ENCODE measurements at places on chromosomes 16 and 17.

DNA sequence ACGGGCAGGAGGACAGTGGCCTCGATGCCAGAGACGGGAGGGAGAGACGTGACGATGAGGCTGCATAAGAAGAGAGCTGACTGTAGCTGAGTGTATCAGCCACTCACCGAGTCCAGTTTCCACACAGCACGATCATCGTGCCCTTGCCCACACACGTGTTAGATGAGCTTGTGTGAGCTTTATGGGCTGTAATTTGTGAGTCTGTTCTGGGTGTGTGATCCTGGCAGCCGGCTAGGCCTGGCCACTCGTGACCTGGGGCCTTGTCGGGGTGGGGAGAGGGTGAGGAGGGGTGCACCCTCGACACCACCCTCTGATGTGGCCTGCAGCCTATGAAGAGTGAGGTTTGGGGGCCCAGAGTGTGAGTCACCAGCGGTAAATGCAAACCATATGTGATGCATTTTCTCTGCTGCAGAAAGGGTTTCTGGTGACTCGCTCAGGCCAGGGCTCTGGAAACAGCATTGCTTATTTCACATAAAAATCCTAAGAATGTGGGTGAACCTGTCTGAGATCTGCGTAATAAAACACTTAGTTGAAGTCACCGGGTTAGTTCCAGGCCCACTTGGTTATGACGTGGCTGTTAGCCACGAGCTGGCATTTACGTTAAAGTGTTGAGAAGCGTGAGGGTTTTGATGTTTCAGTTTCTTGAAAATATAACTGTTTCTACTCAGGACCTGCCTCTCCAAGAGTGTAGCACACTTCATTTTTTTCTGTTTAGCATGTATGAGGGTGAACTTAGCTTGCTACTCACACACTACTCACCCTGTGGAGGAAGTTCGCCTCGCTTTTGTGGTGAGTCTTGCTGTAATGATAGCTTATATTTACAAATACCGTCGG, 4.2 kb downstream of the METRNL start:
- DNase-seq, result no peak

DNA sequence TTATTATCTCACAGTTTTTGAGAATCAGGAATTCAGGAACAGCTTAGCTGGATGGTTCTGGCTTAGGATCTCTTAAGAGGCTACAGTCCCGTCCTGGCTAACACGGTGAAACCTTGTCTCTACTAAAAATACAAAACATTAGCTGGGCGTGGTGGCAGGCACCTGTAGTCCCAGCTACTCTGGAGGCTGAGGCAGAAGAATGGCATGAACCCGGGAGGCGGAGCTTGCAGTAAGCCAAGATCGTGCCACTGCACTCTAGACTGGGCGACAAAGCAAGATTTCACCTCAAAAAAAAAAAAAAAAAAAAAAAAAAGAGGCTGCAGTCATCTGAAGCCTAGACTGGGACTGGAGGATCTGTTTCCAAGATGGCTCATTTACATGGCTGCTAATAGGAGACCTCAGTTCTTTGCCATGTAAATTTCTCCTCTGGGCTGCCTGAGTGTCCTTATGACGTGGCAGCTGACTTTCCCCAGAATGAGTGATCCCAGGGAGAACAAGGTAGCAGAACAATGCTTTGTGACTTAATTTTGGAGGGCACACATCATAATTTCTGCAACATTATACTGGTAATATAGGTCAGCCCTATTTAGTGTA, 95.8 kb upstream of the CORO6 start:
- DNase-seq, result no peak

DNA sequence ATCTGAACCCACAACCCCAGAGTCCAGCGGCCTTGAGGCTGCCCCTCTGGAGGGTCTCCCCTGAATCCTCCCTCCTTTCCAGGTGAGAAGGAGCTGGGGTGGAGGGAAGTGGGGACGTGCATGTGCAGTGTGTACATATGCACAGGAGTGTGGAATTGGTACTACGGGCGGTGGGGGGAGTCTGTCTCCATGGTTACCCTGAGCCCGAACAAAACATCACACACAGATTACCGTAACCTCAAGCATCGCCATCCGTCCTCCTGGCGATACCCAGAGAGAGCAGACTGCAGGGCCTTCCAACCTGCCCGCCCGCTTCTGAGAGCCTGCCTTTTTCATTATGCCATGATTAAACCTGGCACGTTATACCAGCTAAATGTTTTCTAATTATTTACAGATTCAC, 25.1 kb downstream of the GSG1L start:
- no peak for DNase-seq

GRCh38 chr16:84007965-84008364, 34.6 kb downstream of the SLC38A8 start:
- no peak for DNase-seq

- DNase-seq, result no peak
These were observed 50.5 kb downstream of the GPR139 start for GRCh38 chr16:20023190-20023589.

- no peak for DNase-seq
These were observed 11.4 kb downstream of the HSF5 start for GRCh38 chr17:58476812-58477211.

- DNase-seq, result no peak
These were observed 1.4 kb downstream of the THUMPD1 start for GRCh38 chr16:20740007-20740883.

DNA sequence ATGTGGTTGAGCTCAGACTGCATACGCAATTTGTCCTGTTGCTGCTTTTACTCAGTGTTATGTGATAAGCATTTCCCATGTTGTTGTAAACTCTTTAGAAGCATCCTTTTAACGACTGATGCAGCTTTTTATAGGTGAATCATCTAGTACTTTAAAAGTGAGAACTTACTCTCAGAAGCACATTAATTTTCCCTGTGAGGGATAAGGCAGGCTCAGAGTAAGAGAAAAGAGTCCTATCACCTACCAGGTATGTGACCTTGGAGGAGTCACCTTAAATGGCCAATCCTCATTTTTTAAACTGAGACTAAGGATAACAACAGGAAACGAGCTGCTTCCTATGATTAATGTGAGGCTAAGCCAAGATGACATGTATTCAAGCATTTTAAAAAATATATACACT, 34.4 kb upstream of the GAN start:
- DNase-seq, result no peak

- DNase-seq, result no peak
These were observed 3.1 kb upstream of the SNX11 start for GRCh38 chr17:48104440-48104839.

GRCh38 chr17:18033442-18034099, 5.4 kb downstream of the ATPAF2 start:
- DNase-seq, result peak; percentile 12

GRCh38 chr16:6335072-6335471, 997.6 kb upstream of the RBFOX1 start:
- no peak for DNase-seq

- DNase-seq, result no peak
These were observed 1.2 kb downstream of the ARHGAP17 start for GRCh38 chr16:25013751-25014499.

DNA sequence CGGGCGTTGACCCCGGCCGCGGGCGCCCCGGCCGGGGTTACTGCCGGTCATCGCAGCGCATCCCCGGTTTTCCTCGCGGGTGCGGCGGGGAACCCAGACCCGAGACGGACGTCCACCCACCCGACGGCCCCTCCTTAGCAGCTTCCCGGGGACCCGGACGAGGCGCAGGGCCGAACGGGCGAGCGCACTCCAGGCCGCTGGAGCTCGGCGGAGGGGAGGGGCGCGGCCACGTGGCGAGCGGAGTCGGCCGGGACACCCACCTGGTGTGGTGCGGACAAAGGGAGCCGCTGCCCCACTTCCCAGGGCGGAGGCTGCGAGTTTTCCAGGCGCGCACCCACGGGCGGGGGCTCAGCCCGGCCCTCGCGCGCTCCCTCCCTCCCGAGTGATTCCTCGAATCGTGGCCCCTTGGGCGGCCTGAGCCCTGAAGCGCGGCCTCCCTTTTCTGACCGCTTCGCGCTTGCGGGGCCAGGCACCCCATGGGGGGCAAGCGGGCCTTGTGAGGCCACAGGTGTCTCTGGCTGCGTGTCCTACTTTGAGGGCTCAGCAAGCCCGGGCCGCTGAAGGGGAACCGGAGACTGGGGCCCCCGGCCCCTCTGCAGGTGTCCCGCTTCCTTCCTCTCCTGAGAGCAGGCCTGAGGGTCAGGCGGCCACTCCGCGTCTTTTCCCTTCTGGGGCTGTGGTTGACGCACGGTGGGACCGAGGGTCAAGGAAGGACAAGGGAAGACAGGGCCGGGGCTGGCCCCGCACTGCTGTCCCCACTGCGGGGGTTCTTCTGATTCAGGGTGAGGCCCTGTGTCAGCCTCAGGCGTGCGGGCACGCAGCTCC, 1.1 kb upstream of the FASN start:
- no peak for DNase-seq

GRCh38 chr17:70608193-70608592, 438.9 kb downstream of the KCNJ2 start:
- no peak for DNase-seq

DNA sequence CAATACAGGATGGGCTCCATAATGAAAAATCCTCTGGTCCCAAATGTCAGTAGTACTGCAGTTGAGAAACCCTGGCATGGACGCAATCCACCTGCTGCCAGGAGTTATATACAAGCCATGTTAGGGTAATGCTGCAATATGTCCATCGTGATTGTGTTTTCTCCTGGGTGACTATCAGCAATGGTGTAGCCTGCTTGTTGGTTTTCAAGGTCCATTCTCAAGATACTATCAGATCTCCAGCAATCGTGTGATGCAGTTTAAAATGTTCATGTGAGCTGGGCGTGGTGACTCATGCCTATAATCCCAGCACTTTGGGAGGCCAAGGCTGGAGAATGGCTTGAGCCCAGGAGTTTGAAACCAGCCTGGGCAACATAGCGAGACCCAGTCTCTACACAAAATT, 24.0 kb downstream of the ABCC1 start:
- DNase-seq, result no peak

DNA sequence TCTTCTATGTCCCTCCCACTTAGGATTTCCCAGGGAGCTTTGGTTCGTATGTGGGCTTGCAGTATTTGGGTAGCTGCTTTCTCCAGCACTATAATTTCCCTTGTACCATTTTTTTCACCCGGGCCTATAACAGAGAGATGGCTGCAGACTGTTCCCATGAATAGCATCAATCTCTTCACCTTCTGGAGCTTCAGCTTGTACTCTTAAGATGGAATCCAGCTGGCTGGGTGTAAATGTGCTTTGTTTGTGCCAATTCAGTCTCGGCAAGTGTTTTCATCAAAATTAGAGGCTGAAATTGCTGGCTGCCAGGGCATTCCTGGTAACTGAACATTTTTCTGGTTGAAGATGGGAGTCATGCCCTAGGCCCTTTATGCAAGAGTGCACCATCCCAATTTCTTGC, 12.2 kb upstream of the CPD start:
- no peak for DNase-seq

- no peak for DNase-seq
These were observed 94.3 kb downstream of the MAP2K6 start for GRCh38 chr17:69508814-69509213.

DNA sequence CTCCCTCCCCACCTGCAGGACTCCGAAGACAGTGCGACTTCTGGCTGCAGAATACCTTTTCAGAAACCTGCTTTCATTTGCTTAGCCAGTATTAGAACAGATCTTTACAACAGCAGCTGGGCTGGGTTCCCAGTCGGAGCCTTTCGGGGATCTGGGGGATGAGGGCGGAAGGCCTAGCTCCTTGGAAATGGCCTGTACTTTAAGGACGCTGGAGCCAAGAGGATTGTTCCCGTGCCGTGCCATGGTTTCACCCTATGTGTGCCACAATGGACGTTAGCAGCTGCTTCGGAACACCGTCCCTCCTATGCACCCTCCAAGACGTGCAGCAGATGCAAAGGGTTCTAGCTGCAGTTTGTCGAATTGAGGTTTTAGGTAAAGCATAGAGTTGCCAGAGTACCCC, 16.2 kb downstream of the KCTD2 start:
- DNase-seq, result no peak

GRCh38 chr17:48546924-48547807, 2.3 kb upstream of the HOXB2 start:
- DNase-seq, result no peak

DNA sequence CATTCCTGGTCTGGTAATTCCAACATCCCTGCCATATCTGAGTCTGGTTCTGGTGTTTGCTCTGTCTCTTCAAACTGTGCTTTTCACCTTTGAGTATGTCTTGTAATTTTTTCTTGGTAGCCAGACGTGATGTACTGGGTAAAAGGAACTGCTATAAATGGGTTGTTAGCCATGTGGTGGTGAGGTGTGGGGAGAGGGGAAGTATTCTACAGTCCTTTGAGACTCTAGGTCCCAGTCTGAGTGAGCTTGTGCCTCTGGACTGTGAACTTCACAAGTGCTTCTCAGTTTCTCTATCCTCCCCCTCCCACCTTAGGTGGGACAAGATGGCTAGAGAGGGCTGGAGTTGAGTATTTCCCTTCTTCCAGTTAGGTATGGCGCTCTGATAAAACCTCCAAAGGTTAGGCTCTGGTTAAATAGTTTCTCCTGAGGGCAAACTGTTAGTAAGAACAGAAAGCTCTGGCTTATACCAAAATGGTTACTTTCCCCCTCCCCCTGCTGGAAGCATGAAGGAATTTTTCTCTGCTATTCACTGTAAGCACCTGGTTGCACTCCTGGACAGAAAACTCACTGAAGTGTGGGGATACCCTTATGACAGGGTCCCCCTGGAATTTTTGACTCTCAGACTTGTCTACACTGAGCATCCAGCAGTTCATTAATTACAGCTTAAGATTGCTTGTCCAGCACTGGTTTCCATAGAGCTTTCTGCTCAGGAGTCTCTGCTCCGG, 87.8 kb downstream of the MARCHF10 start:
- DNase-seq, result no peak

DNA sequence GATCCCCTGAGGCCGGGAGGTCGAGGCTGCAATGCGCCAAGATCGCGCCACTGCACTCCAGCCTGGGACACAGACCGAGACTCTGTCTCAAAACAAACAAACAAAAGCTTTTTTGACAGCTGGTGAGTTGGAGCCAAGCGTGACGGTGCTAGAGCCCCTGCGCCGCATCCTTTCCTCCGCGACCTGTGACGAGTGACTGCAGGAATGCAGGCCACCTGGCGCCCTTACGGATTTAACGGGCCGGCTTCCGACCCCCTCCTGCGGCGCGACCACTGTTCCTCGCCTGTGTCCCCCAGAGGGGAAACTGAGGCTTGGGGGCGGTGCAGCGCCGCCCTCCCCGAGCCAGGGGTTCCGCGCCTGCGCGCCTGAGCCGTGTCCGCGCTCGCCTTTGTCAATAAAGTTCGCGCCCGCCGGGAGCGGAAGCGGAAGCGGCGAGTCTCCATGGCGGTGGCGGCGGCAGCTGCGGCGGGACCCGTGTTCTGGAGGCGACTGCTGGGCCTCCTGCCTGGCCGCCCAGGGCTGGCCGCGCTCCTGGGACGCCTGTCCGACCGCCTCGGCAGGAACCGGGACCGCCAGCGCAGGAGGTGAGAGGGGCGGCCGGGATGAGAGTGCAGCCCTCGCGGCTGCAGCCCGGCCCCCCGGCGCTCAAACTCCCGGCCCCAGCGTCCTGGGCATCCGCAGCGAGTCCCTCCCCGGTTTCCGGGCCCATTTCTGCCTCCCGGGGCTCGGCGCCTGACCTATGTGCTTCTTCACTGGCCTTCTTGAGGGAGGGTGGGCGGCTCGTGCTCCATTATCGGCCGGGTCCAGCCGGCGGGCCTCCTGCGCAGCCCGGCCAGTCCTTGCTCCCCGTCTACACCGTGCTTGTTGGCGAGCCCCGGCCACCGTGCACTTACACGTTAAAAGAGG, at the start of gene PGS1:
Gene PGS1, plus strand, starts transcription at position 425 of the 906 bp plus-strand sequence. Its CDS starts 17 bp downstream, at position 442.
- DNase-seq, result peak; percentile 78

Measured in activated CD4-positive, CD25-positive, alpha-beta regulatory T cell (primary cell).